Hematopoietic multipotent progenitor cell (in vitro differentiated cells): ENCODE measurements at places on chromosomes 4 and X.

GRCh38 chrX:9867226-9867625 is 81.0 kb downstream of the SHROOM2 start:
- peak; percentile 31 for DNase-seq

DNA sequence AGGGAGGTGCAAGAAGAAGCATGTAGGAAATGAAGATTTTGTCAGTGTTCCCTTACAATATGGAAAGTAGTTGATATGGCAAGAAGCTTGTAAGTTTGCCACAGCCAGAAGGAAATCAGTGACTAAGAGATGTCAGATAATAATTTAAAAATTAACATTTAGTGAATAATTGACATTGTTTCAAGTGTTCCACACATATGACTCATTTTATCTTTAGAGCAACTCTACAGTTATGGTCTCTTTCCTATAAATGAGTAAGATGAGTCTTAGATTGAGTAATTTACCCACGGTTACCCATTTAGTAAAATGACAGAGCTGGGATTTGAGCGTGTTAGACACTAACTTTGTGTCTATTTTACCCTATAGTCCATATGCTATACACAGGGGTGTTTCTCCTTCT is 300.3 kb upstream of the IRS4 start:
- no peak for DNase-seq

DNA sequence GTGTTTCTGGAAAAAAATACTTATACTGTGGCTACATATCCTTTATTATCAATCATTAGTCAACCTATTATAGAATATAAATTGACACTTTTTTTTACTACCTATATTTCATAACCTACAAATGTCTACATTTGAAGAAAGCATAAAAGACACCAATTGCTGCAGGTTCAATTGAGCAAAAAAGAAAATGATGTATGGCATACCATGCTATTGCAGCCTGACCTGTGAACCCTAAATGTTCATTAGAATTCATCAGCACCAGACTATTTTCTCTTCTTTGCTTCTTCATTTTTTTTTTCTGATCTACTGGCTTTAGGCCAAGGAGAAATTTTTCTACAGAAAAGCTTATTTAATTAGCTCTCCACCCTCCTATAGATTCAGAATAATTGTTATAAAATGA is 1628.2 kb upstream of the IGFBP7 start:
- no peak for DNase-seq

- DNase-seq, result no peak
Observed at GRCh38 chrX:132009350-132009749, 13.8 kb upstream of the STK26 start.

- DNase-seq, result no peak
Observed at GRCh38 chr4:141913928-141914327, 277.5 kb downstream of the IL15 start.

GRCh38 chr4:85399270-85399669 is 75.7 kb upstream of the ARHGAP24 start:
- DNase-seq, result no peak

GRCh38 chrX:67749536-67749935 is 205.7 kb downstream of the AR start:
- DNase-seq, result no peak

GRCh38 chrX:39299615-39300014 is 498.4 kb downstream of the MID1IP1 start:
- no peak for DNase-seq

DNA sequence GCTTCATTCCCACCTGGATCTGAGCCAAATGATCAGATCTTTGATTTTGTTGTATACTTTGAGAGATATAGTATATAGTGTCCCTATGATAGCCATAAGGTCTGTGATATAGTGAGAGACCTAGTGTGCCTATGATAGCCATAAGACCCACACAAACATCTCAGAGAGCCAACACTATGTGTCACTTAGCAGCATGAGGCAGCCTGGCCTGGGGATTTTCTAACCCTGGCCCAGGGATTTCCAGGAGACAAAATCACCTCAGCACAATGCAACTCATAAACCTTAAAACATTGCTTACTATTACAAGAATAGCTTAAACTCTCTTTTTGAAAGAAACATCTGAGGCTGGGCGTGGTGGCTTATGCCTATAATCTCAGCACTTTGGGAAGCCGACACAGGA is 23.2 kb upstream of the COL25A1 start:
- DNase-seq, result no peak

GRCh38 chr4:71878376-71878775 is 94.5 kb upstream of the GC start:
- DNase-seq, result no peak

DNA sequence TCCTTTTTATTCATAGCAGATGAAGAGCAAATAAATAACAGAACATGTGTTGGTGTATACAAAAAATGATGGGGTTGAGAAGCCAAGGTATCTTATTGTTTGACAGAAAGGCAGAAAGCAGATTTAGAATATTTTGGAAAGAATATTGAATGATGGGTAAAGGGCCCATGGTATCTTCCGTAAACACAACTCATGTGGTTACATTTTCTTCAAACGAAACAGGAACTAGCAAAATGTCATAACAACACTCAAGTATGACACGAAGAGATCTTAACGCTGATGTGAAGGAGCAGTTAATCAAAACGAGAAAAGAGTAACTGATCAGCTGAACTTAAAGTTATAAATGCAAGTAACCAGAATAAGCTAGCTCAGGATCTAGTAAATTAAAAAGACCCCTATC is 195.7 kb upstream of the GK2 start:
- peak; percentile 18 for DNase-seq

DNA sequence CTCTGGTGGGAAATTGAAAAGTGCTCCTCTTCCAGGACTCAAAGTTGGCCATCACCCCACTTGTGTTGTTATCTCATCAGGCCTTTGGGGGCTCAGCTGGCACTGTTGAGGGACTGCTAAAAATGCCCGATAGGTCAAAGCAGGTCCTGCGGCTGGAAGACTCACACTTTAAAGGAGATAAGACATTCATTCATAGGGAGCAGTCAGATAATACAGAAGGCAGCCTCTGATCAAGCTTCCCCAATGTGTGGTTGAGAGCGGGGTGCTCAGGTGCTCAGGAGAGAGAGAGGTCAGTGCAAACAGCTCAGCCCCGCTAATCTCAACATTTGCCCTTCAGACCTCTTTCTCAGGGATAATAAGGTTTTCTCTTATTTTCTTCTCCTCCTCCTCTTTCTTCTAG is 70.3 kb downstream of the TMEM154 start:
- peak; percentile 4 for DNase-seq

GRCh38 chr4:98516042-98516440 is 142.4 kb downstream of the TSPAN5 start:
- DNase-seq, result no peak

DNA sequence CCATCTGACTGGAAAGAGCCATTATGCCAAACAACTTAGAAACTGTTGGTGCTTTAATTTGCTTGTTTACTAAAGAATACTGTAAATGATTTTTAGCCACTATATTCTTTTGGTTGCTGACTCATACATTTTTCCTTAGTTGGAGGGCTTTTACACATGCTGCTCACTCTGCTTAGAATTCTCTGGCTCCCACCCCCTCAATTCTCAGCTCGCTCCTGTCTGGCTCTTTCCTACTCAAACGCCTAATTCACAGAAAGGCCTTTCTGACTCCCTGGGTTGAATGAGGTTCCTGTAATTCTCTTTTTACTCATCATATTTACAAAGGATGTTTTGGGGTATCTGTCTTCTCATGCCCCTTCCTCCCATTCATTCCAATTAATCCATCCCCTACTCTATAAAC is 26.1 kb upstream of the PARM1 start:
- no peak for DNase-seq

DNA sequence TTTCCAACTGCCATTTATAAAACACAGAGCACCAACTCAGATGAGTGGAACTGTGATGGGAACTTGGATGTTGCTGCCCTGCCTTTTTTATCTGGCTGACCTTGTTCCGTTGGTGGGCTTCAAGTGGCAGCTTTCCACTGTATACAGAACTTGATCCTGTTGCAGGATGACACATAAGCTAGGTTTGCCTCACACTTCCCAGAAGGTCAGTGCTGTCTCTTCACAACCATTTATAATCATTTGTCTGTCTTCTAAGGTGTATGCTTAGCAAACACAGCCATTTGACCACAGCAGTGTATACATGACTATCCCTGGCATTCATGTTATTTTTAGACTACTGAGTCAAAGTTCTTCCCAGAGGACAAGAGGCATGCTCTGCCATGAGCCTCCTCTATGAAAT is 20.3 kb downstream of the DGKK start:
- DNase-seq, result no peak

DNA sequence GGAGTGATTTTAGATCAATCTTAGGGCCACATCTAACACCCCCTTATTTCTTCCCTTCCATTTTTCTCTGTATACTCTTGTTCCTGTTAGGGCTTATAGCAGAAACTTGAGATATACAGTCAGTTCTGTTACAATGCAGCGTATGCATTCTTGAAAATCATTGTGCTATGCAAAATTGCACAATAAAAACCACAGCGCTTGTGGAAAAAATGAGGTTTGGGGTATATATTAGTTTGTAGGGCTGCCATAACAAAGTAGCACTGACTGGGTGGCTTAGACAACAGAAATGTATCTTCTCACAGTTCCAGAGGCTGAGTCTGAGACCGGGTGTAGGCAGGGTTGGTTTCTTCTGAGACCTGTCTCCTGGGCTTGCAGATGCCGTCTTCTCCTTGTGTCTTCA is 59.0 kb downstream of the WWC2 start:
- no peak for DNase-seq

DNA sequence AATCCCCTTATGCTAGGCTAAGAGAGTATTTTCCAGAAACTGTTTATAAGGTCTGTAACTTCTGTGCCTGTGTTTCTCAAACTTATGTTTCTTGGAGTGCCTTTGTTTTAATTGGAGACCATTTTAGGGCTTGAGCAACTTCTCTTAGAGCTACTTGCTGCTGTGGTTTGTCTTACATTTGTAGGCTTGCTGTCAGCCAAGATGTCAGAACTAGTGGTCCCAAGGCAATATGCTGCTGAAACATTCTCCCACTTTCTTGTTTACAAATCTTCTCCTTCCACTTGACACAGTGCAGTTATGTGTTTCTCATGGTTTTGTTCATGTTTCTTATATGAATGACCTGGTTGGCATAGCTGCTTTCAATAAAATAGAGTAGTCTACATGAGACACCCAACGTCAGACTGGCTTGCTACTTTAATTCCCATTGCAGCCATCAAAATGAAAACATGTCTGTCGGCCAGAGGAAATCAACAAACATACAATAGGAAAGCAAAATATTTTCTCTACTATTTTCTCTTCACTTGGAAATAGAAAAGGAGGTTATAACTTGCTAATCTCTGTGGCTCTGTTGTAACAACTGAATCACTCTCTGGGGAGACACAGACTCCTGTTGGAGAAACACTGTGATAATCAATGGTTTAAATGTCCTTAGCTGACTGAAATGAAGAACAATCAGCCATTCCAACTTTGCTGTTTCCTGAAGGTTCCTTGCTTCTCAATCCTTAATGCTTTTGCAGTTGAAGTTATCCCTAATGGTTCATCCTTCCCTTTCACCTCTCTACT is 426.4 kb downstream of the PDGFC start:
- no peak for DNase-seq

GRCh38 chr4:110867251-110867960 is 244.5 kb upstream of the PITX2 start:
- DNase-seq, result no peak

DNA sequence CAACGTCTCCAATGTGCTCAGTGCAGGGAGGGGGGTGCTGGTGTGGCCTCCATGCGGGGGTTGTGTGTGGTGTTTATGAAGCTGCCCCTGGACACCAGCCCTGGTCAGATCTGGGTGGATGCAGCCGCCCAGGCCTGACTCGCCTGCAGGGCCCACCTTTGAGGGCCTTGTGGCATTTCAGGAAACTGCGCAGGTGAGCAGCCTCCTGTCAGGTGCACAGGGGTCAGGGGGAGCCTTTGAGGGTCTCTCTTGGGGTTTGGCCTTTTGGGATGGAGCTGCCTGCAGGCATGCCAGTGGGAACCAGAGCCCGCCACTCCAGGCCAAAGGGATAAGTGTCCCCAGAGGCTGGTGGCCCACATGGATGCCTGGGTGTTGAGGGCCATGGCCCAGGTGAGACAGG is 45.4 kb downstream of the ADRA2C start:
- no peak for DNase-seq

- DNase-seq, result peak; percentile 75
Observed at GRCh38 chrX:38561126-38561868, at the start of gene TSPAN7. Gene TSPAN7, plus strand, starts transcription at chrX:38561542. Its CDS starts 5 bp downstream, at chrX:38561547.

DNA sequence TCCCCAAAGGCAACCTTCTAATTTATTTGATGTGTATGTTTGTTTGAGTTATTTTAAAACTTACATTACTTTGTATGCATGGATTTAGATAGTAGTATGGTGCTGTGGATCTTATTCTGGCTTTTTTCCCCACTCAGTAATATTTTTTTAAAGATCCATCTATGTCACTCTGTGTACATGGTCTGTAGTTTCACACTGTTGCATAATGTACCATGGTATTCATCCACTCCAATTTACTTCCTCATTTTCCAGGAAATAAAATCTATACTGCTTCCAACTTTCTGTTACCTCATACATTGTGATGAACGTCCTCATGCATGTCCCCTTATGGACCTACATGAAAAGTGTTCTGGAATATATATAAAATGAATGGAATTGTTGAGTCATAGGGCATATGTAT is 17.6 kb downstream of the ARMCX2 start:
- no peak for DNase-seq

DNA sequence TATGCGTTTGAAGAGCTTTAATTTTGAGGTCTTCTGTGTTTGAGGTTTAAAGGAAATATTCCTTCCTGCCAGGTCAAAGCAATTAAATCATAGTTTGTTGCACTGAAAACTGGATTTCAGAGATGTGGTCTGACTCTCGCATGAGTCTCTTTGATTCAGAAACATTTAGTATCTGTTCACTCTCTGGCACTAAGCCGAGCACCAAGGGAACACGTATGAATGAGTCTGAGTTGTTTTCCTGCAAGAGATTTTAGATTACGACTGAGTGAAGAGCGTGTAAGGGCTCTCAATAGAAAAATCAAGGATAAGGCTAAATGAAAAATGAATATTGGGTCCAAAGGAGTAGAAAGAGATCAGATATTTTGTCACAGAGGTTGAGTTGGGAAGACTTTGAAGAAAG is 875.4 kb upstream of the PRKX start:
- DNase-seq, result no peak

DNA sequence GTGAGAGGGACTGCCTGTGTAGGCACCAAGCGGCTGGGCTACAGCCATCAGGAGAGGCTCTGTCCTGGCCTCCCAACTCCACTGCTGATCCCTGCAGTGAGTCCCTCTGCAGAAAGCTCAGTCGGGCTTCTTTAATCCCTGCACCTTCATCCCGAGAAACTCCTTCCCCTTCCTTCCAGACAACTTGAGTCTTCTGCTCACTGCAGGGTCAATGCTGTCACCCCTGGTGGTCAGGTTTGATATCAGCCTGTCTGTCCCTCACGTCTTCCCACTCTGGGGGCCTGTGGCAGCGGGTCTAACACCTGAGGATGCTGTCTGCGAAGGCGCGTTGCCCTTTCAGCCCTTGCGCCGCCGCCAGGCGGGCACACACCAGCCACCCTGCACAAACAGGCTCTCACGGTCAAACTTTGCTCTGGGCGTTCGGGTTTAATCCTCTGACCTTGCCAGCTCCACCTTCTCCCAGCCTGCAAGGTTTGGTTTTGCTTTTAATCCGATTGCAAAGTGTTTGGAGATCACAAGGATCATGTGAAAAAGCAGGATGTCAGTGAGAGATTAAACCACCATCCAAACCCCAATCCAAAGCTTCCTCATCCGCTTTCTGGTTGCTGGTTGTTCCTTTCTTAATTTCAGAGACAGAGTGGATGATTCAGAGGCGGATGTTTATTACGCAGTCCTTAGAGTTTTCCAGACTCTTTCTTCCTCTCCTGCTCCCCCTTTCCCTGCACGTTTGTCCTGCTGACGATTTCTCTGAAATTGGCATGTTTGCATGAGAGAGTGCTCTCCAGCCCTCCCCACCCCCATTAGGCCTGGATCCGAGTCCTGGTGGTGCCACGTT is 74.8 kb upstream of the SLC34A2 start:
- DNase-seq, result no peak
